Liver (tissue), 10 donors: ENCODE measurements at places on chromosomes 7 and 10.

DNA sequence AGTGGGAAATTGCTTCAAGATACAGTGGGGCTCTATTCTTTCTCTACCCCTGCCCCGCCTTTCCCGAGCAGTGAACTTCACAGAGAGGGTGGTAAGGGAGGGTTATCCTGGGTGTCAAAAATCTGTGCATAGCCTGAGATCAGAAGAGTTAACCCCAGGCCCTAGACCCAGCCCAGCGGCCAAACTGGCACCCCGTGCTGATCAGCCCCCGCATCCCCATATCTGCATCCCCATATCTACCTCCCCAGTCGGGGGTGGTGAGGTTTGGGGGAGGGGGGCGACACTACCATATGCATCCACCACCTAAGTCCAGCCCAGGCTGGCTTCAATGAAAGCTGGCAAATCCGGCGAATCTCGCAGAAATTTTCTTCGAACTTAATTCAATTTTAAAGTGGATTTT is 7.0 kb upstream of the DLX6 start:
- no peak for DNase-seq

GRCh38 chr7:99465421-99465768 is 572 bp downstream of the ATP5MF start:
- DNase-seq: no peak

GRCh38 chr7:92987538-92987937 is 130.2 kb downstream of the SAMD9 start:
- no peak for DNase-seq

GRCh38 chr10:102418622-102419268 is at the start of gene PSD:
TSS of gene PSD (minus strand) at chr10:102418785. CDS start at chr10:102417038, 1,747 bp downstream.
- no peak for DNase-seq

DNA sequence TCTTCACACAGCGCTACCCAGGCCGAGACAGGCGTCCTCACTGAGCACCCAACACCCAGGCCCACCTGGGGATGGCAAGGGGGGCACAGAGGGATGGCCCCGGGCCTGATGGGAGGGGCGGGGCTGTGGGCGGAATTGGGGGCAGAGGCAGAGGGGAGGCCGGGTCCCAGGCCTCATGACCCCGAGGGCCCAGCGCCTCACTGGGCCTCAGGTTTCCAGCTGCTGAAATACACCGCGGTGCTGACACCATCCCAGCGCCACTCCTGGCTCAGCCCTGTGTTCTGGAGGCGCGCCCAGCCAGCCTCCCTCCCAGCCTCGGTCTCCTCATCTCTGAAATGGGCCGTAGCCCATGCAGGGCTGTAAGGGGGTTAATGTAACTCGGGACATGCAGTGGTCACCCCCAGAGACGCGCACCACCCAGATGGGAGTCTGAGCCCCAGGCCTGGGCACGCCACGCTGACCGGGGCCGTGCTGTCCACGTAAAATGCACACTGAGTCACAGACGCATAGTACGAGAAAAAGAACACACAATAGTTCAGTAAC is 82.3 kb downstream of the UNCX start:
- DNase-seq: no peak

- DNase-seq: no peak
These were observed 594.9 kb downstream of the LRMDA start for GRCh38 chr10:76026176-76026771.

DNA sequence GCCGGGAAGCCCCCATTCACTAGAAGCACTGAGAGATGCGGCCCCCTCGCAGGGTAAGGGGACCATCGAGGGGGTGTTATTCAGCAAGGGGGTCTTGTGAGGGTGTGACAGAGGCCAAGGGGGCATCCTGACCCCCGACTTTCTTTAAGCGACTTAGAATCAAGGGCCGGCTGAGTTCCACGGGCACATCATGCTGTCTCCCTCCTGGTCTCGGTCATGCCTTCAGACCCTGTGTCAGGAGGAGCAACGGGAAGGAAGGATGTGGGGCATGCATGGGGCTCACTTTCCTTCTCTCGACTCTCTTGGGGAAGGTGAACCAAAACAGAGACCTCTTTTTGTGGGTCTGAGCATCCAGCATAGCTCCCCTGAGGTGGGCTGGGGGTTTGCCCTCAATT is 2.5 kb downstream of the ACSL5 start:
- DNase-seq: no peak

DNA sequence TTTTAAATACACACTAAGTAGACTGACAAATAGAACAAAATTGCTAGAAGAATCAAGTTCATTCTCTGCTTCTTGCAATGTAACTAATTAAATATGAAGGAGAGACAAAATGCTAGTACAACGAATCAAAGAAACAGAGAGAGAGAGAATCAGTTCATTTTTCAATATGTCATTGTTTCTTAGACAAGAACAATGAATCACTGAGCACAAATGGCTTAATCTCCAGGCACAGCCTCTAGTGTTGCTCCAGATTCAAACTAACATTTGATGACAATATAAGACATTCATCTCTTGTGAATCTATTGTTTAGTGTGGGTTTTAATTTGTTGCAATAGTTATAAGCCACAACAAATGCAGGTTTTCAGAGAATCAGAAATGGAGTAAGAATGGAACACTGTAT is 357.4 kb upstream of the TMEM229A start:
- no peak for DNase-seq

DNA sequence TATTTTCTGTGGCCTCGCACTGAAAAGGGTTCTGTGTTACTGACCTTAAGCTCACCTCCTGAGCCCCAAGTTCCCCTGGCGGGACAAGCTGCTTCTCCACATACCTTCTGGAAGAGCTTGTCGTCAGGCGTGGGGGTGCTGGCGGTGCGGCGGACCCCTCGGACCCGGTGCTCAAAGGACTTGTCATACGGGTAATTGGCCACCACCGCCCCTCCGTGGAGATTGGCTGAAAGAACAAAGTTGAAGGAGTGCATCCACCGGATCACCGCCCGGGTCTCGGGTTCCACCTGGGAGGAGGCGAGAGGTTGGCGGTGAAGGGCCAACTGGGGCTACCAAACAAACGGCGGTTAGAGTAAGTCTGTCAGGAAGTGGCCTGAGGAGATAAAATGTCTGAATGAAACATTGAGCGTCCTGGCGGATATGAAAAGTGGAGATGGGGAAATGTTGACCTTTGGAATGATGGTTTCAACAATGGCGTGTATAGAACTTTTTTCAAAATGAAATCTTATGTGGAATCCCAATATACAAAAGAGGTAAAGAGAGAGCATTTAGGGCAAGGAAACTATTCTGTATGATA is 16.5 kb downstream of the CPN1 start:
- DNase-seq: no peak
